ENCODE measurements at places on chromosomes 13 and 19. TPM values are rescaled to one million over a fixed set of nuclear protein-coding genes. Genes with fewer than 3 reads are reported as not detected.

GRCh38 chr19:49213791-49214190, 56.2 kb downstream of the TRPM4 start:
- H3K36me3 ChIP-seq, result no peaks in the 10 kb centered on the region
- H3K4me3 ChIP-seq, result no peak overlapping the region
- no peaks in the 10 kb centered on the region for H3K4me1 ChIP-seq
- no peaks in the 10 kb centered on the region for H3K27me3 ChIP-seq

- no peaks in the 10 kb centered on the region for H3K36me3 ChIP-seq
- no peak overlapping the region for H3K4me3 ChIP-seq
- H3K27me3 ChIP-seq, result no peaks in the 10 kb centered on the region
- H3K27ac ChIP-seq, result no peak overlapping the region
These were observed 14.3 kb downstream of the IGSF23 start for GRCh38 chr19:44627631-44628030.

DNA sequence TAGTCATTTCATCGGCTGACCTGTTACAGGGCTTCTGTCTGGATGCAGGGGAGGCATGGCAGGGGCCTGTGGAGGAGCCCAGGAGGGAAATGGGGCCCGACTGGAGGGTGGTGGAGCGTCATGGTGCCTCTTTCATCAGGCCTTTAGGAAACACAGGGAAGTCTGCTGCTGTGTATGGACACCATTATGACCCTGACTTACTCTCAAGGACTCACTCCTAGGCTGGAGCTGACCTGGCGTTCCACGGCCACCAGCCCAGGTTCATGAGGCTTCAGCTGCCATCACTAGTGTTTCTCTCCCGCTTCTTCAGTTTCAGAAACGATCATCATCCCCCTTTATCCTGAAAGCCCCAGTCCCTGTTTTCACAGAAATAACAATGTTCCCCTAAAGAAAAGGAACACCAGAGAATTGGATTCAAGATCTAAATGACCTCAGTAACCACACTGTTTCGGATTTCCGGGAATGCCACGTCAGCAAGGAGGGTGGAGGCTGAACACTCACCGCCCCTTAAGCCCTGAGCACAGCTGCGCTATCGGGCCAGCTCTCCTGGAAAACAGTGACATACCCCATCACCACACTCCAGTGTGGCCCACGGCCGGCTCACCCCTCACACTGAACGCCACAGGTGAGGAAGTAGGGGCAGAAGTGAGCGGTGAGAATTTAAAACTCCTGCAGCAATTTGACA, 67.6 kb downstream of the SOX1 start:
- no peaks in the 10 kb centered on the region for H3K27me3 ChIP-seq
- DNase-seq, result no peak
- H3K4me3 ChIP-seq, result no peak overlapping the region
- H3K27ac ChIP-seq, result no peak overlapping the region
- no peaks in the 10 kb centered on the region for H3K36me3 ChIP-seq

DNA sequence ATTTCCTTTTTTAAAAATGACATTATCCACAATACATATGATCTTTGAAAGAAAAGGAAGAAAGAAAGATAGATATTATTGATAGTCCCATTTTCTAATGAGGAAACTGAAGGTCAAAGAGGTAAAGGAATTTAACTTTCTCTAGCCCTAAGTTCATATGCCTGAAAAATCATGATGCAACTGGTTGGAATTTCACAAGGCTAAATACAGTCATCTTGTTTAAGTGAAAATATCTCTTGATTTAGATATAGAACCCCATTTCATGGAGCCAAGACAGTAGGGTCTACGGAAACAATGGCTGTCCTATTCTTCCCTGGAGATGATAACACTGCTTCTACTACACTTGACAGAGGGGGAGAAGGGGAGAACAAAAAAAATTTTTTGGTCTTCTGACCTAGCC, 366.2 kb downstream of the DNAJC15 start:
- H3K27me3 ChIP-seq, result no peaks in the 10 kb centered on the region
- DNase-seq, result no peak
- no peaks in the 10 kb centered on the region for H3K4me1 ChIP-seq
- H3K27ac ChIP-seq, result no peak overlapping the region
- no peaks in the 10 kb centered on the region for H3K36me3 ChIP-seq
- H3K4me3 ChIP-seq, result no peak overlapping the region

DNA sequence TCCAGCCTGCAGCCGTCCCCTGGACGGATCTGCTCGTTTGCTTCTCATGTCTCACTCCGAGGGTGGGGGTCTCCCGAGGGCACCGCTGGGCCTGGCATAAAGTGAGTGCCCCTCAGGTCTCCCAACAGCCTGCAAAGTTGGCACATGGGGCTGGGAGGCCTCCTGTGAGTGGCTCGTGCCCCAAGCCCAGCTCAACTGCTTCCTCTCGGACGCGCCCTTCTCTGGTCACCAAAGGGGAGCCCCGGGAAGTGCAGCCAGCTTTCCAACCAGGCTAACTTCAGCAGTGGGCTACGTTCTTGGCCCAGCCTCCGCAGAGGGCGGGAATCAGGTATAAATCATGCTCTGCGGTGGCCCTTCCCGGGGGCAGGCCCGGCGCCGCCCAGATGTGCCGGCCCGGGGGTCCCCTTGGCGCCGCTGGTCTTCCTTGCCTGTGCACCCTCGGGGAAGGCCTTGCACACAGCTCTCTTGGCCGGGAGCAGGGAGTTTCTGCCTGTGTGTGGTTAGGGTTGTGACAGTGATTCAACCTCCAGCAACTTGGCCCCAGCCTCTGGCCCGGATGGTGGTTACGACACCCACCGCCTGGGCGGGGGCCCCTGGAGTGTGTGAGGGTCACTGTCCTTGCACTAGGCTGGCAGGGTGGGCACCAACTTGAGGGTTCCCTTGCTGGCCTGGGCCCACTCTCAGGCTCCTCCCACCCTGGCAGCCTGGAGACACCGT, 20.7 kb downstream of the CEBPG start:
- H3K4me1 ChIP-seq, result peaks cover 12% of the 10 kb centered on the region
- H3K27ac ChIP-seq, result peak overlapping the region; percentile 53
- no peaks in the 10 kb centered on the region for H3K36me3 ChIP-seq
- no peak overlapping the region for H3K4me3 ChIP-seq

DNA sequence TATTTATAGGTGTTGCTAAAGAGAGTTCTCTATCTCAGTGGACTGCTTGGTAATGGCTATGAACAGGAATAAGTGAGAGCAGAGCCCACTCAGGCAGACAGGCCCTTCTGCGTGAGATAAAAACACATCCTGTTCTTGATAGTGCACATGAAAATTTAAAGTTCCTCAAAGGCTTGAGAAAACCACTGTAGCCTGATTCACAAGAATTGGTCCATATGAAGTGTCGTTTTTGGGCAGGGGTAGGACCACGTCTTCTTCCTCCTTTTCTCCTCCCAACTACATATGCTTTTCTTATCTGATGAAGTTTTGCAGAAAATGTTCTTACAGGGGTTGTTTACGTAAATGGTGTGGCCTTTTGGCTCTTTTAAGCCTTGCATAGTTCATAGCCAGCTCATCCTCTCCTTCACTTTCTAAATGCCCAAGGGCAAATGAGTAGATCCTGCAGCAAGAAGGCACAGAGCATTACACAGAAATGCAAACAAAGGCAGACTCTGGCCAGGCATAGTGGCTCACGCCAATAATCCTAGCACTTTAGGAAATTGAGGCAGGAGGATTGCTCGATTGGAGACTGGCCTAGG, 53.8 kb downstream of the RNF6 start:
- H3K4me1 ChIP-seq, result no peaks in the 10 kb centered on the region
- no peak overlapping the region for H3K4me3 ChIP-seq
- no peaks in the 10 kb centered on the region for H3K27me3 ChIP-seq

DNA sequence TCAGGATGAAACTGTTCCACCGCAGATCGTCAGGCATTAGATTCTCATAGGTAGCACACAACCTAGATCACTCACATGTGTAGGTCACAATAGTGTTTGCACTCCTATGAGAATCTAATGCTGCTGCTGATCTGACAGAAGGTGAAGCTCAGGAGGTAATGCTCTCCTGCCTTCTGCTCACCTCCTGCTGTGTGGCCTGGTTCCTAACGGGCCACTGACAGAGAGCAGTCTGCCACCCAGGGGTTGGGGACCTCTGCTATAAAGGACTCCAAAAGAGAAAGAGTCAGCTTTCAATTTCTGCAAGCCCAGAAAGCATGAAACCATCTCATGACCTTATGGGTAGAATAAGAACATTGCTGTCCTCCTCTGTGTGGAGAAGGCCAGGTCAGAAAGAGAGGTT, 43.5 kb upstream of the PCCA start:
- H3K36me3 ChIP-seq, result no peaks in the 10 kb centered on the region
- DNase-seq, result no peak
- no peaks in the 10 kb centered on the region for H3K27me3 ChIP-seq
- no peak overlapping the region for H3K27ac ChIP-seq

DNA sequence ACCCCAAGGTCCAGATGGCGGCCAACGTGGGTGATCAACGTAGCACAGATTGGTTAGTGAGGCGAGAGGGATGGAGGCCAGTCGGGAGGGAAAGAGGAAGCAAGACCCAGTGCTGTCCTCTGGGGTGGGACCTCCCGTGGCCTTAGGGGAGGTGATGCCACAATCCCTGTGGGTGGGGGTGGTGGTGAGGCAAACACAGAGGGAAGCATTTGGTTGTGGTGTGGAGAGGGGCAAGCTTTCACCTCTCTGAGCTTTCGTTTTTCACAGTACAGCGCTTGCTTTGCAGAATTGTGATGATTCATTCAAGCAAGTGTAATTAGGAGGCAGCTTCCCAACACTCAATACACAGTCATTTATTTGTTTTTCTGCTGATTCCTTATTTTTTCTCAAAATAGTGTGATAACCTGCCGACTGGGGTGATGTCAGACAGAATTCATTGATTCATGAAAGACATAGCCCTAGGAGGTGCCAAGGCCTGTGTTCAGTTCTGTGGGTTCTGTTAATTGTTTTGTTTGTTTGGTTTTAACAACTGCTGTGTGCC, 2.4 kb downstream of the LENG8 start:
- no peak overlapping the region for H3K27ac ChIP-seq
- no peak for DNase-seq
- H3K4me3 ChIP-seq, result no peak overlapping the region
- peaks cover 54% of the 10 kb centered on the region for H3K36me3 ChIP-seq
- H3K27me3 ChIP-seq, result no peaks in the 10 kb centered on the region

DNA sequence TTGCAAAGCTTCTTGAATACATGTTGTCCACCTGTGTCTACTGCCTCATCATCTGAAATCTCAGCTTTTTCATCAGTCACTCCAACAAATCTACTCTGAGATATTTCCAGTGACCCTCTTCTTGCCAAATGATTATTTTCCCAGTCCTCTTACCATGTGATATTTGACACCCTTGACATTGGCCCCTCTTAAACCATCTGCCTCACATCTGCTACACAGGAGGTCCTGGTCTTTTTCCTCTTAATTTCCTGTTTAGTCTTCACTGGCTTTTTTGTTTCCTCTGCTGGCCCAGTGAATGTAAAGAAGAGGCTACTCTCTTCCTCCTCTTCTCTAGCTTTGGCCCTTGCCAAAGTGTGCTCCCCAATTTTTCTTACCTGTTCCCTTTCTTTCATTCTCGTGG, 218.7 kb downstream of the DNAJC15 start:
- H3K4me3 ChIP-seq, result no peak overlapping the region
- no peaks in the 10 kb centered on the region for H3K27me3 ChIP-seq
- H3K36me3 ChIP-seq, result no peaks in the 10 kb centered on the region
- no peak overlapping the region for H3K27ac ChIP-seq
- H3K4me1 ChIP-seq, result no peaks in the 10 kb centered on the region

GRCh38 chr19:30651066-30651465, 278.9 kb downstream of the ZNF536 start:
- no peak overlapping the region for H3K4me3 ChIP-seq
- no peak overlapping the region for H3K27ac ChIP-seq
- no peak for DNase-seq
- H3K36me3 ChIP-seq, result no peaks in the 10 kb centered on the region
- H3K27me3 ChIP-seq, result no peaks in the 10 kb centered on the region

DNA sequence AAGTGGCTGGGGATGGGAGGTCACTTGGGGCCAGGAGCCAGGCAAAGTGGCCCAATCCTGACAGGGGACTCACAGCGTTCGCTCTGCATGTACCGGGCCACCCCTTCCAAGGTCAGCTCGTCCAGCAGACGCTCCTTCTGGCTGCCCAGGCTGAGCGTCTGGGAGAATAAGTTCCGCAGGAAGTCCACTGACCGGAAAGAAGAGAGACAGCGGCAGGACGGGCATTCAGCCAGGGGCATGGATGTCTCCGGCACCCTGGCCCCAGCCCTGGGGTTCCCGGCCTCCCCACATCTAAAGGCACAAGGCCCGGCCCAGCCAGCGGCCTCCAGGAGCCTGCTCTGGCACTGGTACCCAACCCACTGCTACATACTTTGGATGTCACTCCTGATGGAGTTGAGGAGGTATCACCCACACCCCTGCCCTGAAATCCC, 6.1 kb downstream of the SIRT2 start:
- no peaks in the 10 kb centered on the region for H3K27me3 ChIP-seq
- no peak overlapping the region for H3K4me3 ChIP-seq
- peaks cover 19% of the 10 kb centered on the region for H3K4me1 ChIP-seq
- H3K27ac ChIP-seq, result peak overlapping the region; percentile 48
- peaks cover 31% of the 10 kb centered on the region for H3K36me3 ChIP-seq
- DNase-seq, result peak; percentile 64

DNA sequence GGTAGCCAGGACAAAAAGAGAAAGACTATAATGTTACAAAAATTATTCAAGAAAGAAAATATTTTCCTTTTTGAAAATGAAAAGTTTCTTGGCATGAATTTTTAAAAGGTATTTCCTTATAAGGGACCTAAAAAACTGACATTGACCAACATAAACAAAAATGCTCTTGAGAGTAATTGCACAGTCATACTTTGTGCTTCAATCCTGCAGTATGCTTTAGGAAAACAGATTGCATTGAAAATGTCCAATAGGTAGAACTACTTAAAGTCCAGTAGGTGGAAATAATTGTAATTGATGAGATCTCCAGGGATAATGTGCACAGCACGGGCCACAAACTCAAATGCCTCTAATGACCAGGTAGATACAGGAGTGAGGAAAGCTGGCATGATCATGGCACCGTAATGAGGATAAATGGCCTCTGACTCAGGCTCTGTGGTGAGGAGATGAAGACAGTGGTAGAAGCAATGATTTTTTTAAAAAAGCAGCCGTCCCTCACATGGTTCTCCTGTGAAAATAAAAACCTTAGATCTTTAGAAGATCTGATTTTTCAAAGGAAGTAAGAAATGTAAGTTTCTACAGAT, 278.0 kb downstream of the ITGBL1 start:
- no peaks in the 10 kb centered on the region for H3K27me3 ChIP-seq
- H3K36me3 ChIP-seq, result no peaks in the 10 kb centered on the region
- no peaks in the 10 kb centered on the region for H3K4me1 ChIP-seq
- H3K4me3 ChIP-seq, result no peak overlapping the region

- H3K27ac ChIP-seq, result no peak overlapping the region
- H3K4me3 ChIP-seq, result no peak overlapping the region
- H3K27me3 ChIP-seq, result no peaks in the 10 kb centered on the region
- no peaks in the 10 kb centered on the region for H3K4me1 ChIP-seq
- H3K36me3 ChIP-seq, result no peaks in the 10 kb centered on the region
These were observed 47.9 kb upstream of the POMP start for GRCh38 chr13:28610996-28611395.

ZNF497 gene
- 1.6 TPM for total RNA-seq

CYP4F12 gene
- total RNA-seq, result 5.2 TPM

AP1M2 gene
- not detected for total RNA-seq

TMEM38A gene
- total RNA-seq, result 5.4 TPM

TMEM238 gene
- 4.4 TPM for total RNA-seq
